ENCODE measurements at places on chromosomes 13 and 19. TPM values are rescaled to one million over a fixed set of nuclear protein-coding genes. Genes with fewer than 3 reads are reported as not detected.

ZNF667 gene
- not detected for total RNA-seq

PEG3 gene
- not detected for total RNA-seq

STX10 gene
- total RNA-seq = 61.0 TPM

UBAC2 gene
- 67.9 TPM for total RNA-seq

CHAF1A gene
- total RNA-seq = 23.9 TPM

ZNF763 gene
- total RNA-seq = not detected

GIPR gene
- 2.5 TPM for total RNA-seq

KLK15 gene
- not detected for total RNA-seq

ZNF100 gene
- total RNA-seq = not detected

ZNF708 gene
- total RNA-seq = 0.84 TPM

SLC8A2 gene
- total RNA-seq = 0.15 TPM

MIR17HG gene
- total RNA-seq = 1.5 TPM

ZNF600 gene
- 0.30 TPM for total RNA-seq

LHB gene
- total RNA-seq = not detected

DMKN gene
- 31.1 TPM for total RNA-seq

MEIS3 gene
- total RNA-seq = 29.4 TPM

PABPC3 gene
- total RNA-seq = 0.12 TPM

STARD13 gene
- total RNA-seq = 2.9 TPM

LAIR2 gene
- not detected for total RNA-seq

VSTM1 gene
- 0.81 TPM for total RNA-seq

PNMA8C gene
- total RNA-seq = not detected

ARHGEF7 gene
- 25.1 TPM for total RNA-seq

SIGLEC9 gene
- 0.26 TPM for total RNA-seq

TEX101 gene
- total RNA-seq = not detected

FLT3LG gene
- 1.3 TPM for total RNA-seq

HSPBP1 gene
- 137 TPM for total RNA-seq

ZNF320 gene
- not detected for total RNA-seq

KLK8 gene
- total RNA-seq = not detected

TMEM150B gene
- total RNA-seq = not detected

RFX1 gene
- 5.2 TPM for total RNA-seq

CEACAM19 gene
- 9.3 TPM for total RNA-seq

EFNA2 gene
- 1.8 TPM for total RNA-seq

ZSCAN1 gene
- not detected for total RNA-seq

TYK2 gene
- 46.4 TPM for total RNA-seq

SYNGR4 gene
- 3.3 TPM for total RNA-seq

FFAR2 gene
- not detected for total RNA-seq

ASF1B gene
- 33.6 TPM for total RNA-seq

KIRREL2 gene
- 0.50 TPM for total RNA-seq

KLHL1 gene
- not detected for total RNA-seq
